ENCODE measurements at places on chromosomes 4 and X. TPM values are rescaled to one million over a fixed set of nuclear protein-coding genes. Genes with fewer than 3 reads are reported as not detected.

Gene MAGEC2
- 0.09 TPM for total RNA-seq

Gene ARHGAP24
- 67.6 TPM for total RNA-seq

Gene SSX1
- not detected for total RNA-seq

Gene CENPE
- 26.9 TPM for total RNA-seq

Gene FSTL5
- not detected for total RNA-seq

Gene CORIN
- total RNA-seq, result under 0.01 TPM

Gene UGT2B10
- not detected for total RNA-seq

Gene H2BW1
- not detected for total RNA-seq

Gene GUCY1A1
- 0.09 TPM for total RNA-seq

Gene GRIA3
- 10.1 TPM for total RNA-seq

Gene ADH7
- not detected for total RNA-seq

Gene APOOL
- total RNA-seq, result 2.6 TPM

Gene HTR2C
- total RNA-seq, result not detected

Gene STARD8
- total RNA-seq, result 1.1 TPM

Gene MAP7D2
- 1.2 TPM for total RNA-seq

Gene ITIH6
- total RNA-seq, result not detected

Gene RAB33A
- total RNA-seq, result 3.0 TPM

Gene MAGIX
- 2.9 TPM for total RNA-seq

Gene RPS6KA6
- total RNA-seq, result 4.2 TPM

Gene FAM120C
- 4.2 TPM for total RNA-seq

Gene DMP1
- total RNA-seq, result not detected

Gene TCEANC
- total RNA-seq, result 3.9 TPM
